ENCODE measurements at places on chromosomes 7 and 10.

DNA sequence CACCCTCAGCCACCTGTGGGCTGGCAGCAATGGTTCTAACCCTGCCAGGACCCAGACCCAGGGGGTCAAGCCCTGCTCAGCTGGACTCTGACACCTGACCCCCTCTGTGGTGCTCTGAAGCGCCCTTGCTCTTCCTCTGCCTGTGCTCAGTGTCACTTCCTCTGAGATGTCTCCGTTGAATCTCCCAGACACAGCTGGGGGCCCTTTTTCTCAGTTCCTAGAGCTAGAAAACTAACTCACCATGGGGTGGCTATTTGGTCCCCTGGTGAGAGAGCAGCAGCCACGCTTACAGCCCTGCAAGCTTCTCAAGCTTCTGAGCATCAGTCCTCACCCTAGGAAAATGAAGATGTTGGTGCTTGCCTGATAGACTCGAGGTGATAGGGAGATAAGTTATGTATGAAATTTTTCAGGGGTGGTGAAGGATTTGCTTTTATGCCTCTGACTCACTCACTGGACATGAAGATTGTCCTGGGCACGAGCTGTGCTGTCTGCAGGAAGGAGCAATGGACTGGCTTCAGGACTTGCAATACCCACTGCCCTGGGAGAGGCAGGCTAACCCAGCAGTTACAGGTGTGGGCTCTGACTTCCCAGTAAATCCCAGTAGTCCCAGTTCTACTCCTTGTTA, 29.6 kb downstream of the COL13A1 start:
- no peak for DNase-seq

DNA sequence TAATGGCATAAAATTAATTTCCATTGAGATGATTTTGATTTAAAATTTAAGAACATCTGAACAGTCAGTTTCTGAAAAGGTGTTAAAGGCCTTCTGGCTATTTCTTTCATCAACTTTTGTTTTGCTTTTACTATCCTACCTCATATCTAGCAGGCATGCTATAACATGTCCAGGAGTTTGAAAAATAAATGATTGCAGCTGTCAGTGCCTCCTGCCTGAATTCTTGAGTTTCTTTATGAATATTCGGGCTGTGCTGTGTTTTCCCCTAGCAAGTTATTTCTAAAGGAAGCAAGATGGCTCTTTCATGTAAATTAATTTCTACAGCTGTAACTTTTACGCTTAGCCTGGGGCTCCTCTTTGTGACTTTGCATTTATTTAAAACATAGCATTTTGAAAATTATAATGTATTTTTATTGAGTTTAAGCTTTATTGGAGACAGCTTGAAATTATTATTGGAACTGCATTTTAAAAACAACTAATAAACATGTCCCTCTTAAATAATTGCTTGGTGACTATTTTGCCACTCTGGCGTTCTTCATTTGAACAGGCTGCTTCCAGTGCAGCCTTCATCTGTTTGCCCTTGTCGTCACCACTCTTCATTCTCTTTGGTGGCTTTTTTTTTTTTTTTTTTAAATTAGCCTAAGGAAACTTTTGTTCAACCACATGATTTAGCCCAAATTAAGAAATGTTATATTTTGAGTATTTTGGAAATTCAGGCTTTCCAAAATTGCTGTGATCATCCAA, 1083.4 kb upstream of the LRRN3 start:
- no peak for DNase-seq

DNA sequence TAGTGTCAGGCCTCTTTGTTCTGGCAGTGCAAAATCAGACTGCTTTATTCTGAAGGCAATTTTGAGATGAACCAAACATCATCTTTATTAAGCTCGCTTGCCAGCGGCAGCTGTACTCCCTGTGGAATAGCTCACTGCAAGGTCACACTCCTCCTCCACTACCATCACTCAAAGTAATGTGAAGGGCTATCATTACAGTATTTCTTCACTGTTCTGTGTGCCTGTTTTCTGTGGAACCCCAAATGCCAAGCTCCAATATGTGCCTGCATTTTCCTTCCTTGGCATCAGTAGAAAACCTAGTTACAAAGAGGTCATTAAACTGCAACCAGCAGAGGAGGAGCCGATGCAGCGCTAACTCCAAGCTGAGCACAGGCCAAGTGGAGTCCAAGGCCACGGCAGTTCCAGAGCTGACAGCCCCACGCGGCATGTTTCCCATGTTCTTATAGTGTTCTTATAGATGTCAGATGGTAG, 21.4 kb downstream of the BCCIP start:
- DNase-seq, result no peak

DNA sequence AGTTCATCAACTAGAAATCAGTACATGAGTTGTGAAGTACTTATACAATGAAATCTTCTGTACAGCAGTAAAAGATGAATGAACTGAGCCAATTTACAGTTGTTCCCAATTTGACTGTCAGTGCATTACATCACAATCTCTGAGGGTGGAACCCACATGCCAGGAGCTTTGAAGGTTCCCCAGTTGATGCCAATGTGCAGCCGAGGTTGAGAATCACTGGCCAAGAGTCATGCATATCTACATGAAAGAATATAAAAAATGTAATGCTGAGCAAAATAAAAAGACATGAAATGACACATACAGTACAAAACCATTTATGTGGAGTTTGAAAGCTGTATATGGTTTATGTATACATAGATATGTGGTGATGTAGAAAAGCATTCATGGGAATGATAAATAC, 22.1 kb upstream of the CCNJ start:
- no peak for DNase-seq

DNA sequence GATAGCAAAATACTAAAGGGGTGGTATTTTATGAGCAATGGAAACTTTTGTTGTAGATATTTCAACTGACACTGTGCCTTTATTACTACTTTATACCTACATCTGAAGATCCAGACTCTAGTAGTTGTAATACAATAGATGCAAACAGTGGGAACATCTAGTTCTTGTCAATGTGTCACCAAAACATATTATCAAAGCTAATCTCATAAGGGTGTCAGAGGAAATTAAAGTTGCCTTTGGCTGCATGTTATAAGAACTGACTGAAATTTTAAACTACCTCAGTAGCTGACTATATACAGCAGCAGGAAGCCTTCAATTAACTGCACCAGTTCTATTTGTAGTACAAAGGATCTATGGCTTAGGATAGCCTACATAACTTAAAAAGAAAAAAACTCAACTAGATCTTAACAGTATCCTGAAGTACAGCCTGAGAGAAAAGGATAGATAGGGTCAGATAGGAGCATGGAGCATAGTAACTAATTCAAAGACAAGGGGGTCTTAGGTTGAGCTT, 30.9 kb downstream of the HDAC9 start:
- DNase-seq, result no peak

DNA sequence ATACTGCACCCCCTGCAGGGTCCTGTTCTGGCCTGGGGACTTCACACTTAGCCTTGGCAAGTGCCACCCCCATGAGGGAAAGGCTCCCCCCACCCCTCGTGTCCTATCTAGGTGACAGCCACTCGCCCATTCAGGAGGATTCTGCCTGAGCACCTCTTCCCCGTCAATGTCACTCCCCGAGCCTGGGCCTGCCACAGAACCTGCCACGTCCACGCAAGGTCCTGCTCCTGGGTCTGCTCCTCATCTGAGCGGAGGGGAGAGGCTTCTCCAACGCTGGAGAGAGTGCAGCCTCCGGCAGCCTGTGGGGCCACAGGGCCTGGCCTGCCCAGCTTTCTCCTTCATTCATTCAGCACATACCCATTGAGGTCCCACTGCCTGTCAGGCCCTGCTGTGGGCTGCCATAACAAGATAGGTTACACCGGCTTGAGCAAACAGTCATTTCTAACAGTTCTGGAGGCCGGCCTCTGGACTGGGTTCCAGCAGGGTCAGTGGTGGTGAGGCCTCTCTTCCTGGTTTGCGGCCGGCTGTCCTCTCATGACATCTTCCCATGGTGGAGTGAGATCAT, 92.0 kb upstream of the RET start:
- DNase-seq, result no peak

DNA sequence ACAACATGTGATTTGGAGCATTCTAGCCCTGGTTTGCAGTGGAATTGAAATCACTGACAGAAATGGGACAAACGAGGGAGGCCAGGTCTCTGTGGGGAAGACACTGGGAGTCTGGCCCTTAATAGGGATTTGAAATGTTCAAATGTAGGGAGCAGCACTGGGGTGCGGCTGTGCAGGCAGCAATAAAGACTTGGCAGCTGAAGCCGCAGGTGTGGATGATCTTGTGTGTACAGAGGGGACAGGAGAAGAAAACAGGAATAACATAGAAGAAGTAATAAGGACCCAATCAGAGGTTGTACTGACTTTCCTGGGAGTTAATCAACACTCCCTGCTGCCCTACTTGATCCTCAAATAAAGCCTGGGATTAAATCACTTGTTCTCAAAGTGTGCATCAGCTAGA, 127.6 kb upstream of the PTN start:
- DNase-seq, result no peak

DNA sequence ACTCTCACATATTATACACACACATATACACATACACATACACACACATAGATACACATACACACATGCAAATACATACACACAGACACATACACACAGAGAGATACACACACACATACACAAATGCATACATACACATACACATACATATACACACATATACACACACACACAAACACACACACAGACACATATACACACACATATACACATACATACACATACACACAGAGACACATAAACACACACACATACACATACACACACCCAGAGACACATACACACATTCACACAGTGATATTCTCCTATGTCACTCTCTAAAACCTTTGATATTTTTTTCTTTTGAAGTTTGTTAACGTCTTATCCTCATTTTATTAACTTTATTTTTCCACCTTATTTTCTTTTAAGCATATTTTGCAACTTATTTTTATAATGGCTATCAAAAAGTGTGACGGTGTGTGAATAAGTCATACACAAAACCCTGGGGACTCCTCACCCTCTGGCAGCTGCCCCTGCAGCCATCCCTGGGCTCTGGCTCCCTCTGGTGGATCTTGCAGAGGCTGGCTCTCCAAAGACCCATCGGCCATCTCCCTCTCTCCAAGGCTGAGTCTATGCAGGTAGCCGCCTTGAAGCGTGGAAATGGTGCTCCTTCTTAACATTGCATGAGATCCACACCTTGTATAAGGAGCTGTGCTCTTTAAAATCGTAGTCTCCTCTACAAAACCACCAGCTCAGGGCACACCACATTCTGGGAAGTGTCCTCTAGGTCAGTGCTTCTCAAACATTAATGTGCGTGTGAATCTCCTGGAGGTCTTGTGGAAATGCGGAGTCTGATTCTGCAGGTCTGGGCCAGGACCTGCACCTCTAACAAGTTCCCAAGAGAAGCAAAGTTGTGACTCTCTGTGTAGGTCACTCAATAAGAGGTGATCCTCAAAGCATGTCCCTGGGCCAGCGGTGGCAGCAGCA, 4.1 kb upstream of the C10orf120 start:
- peak; percentile 10 for DNase-seq

DNA sequence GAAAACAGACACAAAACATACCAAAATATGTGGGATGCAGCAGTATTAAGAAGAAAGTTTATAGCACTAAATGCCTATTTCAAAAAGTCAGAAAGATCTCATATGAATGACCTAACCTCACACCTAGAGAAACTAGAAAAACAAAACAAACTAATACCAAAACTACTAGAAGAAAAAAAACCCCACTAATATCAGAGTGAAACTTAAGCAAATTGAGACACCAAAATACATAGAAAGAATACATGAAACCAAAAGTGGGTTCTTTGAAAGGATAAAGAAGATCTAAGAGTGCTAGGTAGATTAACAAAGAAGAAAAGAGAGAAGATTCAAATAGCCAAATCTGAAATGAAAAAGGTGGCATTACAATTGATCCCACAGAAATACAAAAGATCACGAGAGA, 494.1 kb downstream of the SH2D4B start:
- DNase-seq, result no peak

- DNase-seq, result no peak
These were observed 31.3 kb downstream of the LIPJ start for GRCh38 chr10:88617772-88618300.

DNA sequence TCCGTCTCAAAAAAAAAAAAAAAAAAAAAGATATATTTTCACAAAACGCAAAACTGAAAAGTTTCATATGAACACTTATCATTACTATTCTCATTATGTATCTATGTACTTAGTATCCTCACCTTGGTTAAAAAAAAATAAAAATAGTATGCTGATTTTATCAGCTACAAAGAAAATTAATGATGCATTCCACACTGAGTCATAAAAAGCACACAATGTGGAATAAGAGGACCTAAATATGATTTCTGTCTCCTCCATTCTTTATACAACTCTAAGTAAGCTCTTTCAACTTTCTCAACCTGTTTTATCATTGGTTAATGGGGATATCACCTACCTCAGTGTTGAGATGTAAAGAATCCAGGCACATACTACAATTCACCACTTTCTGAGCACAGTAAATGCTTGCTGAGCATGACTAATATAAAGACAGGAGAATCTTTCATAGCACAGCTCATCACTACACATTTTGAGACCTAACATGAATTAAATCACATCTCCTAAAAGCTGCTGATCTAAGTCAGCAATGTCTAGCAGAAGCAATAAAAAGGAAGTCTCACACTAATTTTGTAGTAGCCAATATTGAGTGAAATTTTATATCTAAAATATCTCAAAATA, 2.7 kb downstream of the SNX13 start:
- peak; percentile 12 for DNase-seq

- DNase-seq, result no peak
These were observed 106.7 kb downstream of the REEP3 start for GRCh38 chr10:63627881-63628296.

DNA sequence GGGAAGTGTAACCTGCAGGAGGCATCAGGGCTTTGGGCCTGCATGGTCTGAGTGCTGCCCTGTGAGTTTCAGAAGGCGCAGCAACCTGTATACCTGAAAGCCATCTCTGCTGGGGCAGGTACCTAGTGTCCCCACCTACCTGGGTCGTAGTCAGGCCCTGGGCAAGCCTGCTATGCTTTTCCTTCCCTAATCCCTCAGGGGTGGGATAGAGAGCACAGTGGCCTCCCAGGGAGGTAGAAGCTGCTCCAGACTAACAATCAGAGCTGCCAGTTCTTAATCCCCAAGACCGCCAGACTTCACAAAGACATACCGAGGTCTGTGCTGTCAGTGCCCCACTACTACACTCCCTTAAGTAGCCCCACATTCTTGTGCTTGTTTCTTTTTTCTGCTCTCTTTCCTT, 52.0 kb downstream of the PTEN start:
- no peak for DNase-seq

DNA sequence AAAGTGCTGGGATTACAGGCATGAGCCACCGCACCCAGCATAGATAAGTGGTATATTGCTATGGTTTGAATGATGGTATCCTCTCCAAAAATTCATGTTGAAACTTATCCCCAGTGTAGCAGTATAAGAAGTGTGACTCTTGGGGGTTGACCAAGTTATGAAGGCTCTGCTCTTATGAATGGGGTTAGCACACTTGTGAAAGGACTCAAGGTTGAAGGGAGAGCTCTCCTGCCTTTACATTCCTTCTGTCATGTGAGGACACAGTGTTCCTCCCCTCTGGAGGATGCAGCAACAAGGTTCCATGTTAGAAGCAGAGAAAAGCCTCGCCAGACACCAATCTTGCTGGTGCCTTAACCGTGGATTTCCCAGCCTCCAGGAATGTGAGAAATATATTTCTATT, 58.0 kb downstream of the ADK start:
- DNase-seq, result no peak
